ENCODE measurements at places on chromosomes 12 and 14.

GRCh38 chr12:63994704-63995103, 150.2 kb downstream of the SRGAP1 start:
- no peak for DNase-seq

- DNase-seq = no peak
Measured at GRCh38 chr12:6529291-6529737, 5.0 kb upstream of the GAPDH start.

- no peak for DNase-seq
Measured at GRCh38 chr12:131527092-131527491, 183.8 kb upstream of the SFSWAP start.

- no peak for DNase-seq
Measured at GRCh38 chr14:82394916-82395315, 861.3 kb upstream of the SEL1L start.

GRCh38 chr12:99087278-99087677, 442.2 kb downstream of the APAF1 start:
- DNase-seq = no peak

GRCh38 chr12:132689227-132689626, 1.8 kb downstream of the PXMP2 start:
- no peak for DNase-seq

GRCh38 chr12:114397978-114398881, 7.7 kb downstream of the TBX5 start:
- no peak for DNase-seq

DNA sequence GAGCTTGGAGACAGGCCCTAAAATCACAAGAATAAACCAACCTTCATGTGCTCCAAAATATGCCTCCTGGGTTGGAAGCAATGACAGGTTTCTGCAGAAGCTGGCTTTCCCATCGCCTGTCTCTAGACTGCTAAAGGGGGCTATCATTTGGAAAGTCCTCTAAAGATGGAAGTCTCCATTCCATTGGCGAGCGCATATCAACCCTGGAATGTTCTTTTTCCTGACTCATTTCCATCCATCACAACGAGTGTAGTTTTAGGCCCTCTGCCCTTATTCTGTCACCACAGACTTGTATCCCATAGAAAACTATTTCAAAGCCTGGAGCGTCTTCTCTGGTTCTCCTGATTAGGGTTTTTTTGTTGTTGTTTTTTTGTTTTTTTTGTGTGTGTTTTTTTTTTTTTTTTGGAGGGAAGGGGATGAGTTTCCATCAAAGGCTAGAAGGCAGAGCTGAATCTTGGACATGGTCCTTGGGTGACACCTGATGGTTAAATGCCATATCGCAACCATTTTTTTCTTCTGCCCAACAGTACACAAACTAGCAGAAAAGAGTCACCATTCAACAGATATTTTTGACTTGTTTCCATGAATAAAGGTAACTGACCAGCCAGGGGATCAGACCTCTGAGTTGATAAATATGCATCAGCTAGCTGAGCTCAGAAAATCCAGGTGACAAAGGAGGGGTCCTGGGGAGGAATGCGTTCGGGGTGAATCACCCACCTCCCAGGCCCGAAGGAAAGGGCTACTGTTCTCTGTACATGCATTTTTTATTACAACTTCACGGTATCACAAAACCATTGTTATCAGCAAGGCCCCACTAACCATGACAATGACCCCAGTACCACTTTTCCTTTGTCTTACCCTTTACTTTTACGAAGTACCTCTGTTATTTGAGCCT, 40.5 kb downstream of the KCNA5 start:
- no peak for DNase-seq

- no peak for DNase-seq
Measured at GRCh38 chr12:68478516-68479260, 132.0 kb upstream of the RAP1B start.

- no peak for DNase-seq
Measured at GRCh38 chr12:91774434-91774921, 371.2 kb downstream of the BTG1 start.

DNA sequence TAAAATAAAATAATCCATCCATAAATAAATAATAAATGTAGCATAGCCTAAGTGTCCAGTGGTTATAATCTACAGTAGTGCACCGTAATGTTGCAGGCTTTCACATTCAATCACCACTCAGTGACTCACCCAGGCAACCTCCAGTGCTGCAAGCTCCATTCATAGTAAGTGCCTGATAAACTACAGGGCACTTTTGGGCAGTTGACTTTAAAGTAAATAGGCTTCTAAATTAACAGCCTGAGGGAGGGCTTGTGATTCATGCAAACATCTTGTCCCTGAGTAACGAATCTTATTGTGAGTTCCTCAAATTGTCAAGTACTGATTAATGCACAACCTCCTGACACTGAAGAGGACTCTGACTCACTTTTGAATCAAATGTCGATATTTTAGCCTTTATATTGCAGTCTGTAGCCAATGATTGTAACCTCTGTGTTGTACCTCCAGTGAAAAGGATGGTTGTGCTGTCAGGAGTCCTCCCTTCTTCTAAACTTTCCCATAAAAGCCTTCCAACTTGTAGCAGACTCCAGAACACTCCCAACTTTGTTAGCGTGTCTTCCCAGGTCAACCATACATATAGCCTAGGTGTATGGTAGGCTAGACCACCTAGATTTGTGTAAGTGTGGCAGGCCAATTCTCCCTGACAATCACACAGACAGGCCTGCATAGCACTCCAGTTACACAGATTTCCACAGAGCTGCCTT, 55.0 kb upstream of the BICD1 start:
- no peak for DNase-seq

DNA sequence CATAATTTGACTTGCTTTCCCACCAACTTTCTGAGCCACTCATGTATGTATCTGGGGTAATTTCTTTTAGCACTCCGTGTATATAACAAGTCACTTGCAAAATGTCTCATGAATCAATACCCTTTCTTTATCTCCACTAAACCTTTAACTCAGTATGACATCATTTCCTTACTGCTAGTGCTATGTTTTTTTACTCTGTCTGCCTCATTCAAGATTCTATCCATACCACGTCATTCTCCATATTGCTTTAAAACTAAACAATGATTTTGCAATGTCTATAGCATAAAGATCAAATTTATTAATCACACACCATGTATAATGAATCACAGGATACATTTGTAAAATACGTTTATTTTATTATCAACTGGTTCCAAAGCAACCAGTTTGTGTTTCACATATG, 178.2 kb downstream of the PIK3C2G start:
- no peak for DNase-seq

DNA sequence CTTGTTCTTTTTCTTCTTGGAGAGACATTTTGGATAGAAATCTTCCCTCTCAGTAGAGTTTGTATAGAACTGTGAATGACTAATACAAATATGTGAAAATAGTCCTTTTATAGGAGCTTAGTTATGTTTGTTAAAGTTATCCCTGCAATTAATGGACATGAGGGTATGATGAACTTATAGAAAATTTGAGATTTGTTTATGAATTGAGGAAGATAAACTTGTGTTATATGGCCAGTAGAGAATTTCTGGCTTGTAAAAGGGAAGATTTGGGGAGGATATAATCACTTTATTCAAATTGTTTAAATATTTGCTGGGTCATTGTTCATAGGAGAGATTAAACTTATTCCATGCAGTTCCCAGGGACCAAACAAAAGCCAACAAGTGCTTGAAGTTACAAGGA, 119.6 kb downstream of the DAAM1 start:
- DNase-seq = no peak

GRCh38 chr12:67702136-67702535, 53.6 kb downstream of the DYRK2 start:
- no peak for DNase-seq

DNA sequence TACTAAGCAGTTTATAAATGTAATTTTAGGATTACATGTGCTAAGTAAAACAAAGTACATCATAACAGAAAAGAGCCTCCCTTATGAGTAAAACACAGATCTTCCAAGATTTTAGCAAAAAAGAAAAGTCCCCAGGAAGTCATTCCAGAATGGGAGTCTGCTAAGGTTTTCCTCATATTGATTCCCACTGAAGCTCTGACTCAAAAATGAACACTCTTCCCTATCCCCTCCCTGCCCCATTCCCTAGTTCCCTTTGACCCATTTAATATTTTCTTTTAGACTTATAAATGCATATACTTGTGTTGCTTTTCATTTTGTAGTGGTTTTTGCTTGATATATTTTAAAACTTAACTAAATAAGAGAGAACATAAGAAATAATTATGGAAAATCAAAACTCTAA, 40.1 kb downstream of the PTGER2 start:
- no peak for DNase-seq

GRCh38 chr12:57276935-57277563, 26.1 kb upstream of the STAC3 start:
- DNase-seq = no peak

DNA sequence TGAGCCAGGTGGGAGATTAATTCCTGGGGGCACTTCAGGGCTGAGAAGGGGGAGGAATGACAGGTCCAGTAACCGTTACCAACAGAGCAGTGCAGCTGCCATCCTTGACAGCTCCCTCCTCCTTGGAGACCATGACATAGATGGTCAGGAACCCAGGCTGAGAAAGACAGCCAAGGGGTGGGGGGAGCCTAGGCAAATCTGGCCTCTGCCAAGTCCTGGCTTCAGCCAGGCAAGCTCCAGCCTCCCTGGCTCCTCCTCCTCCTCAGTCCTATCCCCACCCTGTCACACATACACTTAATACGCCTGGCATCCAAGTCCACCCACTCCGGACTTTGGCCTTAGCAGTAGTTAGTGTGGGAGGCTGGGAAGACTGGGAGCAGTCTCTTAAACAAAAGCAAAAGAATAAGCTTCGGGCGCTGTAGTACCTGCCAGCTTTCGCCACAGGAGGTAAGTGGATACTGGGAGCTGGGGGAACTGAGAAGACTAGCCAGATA, at the start of gene RDH5:
RDH5 (plus strand) TSS at position 323 of the 494 bp plus-strand sequence. CDS start 792 bp downstream, outside the sequence.
- DNase-seq = no peak
